ENCODE measurements at places on chromosomes 11 and 22.

DNA sequence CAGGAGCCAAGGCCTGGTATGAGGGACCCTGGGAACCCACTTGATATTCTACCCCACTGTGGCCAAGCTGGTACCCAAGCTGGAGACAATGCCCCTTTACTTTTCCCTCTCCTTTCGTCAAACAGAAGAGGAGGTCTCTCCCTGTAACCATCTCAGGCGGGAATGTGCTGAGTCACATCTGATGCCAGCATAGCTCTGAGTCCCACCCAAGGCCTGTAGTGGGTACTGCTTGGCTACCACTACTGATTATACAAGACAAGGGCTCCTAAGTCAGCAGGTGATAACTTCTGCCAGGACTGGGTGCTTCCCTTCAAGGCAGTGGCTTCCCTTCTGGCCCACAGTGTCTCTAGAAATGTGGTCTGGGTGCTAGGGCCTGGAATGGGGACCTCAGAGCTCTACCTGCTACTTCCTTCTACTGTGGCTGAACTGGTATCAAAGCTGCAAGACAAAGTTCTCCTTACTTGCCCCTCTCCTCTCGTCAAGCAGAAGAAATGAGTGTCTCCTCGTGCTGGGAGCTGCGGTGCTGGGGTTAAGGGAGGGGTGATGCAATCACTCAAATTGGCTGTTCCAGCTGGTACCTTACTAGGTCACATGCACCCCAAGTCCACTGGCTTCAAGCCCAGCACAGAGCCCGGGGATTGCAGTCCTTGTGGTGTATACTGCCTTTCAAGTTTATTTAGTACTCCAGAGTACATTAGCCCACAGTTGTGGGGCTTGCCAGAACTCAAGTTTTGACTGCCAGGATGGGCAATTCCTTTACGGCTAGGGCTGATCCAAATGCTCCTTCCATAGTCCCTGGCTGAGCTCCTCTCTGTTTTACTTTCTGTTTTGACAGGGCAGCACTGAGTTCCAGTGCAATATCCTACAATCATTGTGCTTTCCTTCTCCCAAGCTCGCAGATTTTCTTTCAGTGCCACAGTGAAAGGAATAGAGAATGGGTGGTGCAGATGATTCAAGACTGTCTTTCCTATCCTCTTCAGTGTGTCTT is 419.7 kb upstream of the CNTN5 start:
- no peak for DNase-seq

DNA sequence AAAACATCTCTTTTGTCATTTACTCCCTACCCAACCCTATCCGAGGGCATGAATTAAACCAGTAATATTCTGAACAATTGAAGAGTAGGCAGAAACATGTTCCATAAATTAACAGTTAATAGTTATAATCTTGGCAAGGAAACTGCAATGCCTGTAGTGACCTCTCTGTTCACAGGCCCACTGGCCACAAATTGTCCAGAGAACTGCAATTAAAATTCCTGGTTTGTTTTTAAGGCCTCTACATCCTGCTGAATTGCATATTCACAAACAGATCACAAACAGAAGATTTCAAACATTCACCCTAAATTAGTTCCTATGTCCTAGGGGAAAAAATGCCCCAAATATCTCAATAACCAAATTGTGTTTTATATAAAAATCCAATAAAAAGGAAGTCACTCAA is 143.2 kb upstream of the TRPC6 start:
- DNase-seq: no peak

DNA sequence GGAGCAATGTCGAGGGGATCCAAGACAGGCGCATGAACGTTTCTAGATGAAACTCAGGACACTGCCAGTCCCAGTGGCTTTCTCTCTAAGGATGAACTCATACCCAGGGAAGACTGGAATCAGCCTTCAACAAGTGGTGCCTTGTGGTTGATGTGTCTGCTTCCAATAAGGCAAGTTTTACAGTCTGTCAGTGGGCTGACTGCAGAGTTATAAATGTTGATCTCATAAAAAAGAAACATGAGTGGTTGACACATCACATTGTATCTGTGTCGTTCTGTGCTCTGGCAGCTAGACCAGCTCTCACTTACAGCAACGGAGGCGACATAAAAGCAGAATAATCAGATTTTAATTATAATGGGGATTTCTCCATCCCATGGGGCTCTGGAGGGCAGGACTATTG is 96.7 kb downstream of the SNX19 start:
- no peak for DNase-seq

- DNase-seq: no peak
Observed at GRCh38 chr11:31646216-31646615, 136.6 kb downstream of the ELP4 start.

- no peak for DNase-seq
Observed at GRCh38 chr11:41446566-41446965, 12.9 kb downstream of the LRRC4C start.

GRCh38 chr22:32589007-32589406 is 114.4 kb downstream of the FBXO7 start:
- no peak for DNase-seq

- no peak for DNase-seq
Observed at GRCh38 chr22:22896601-22897000, 9.0 kb downstream of the IGLL5 start.

DNA sequence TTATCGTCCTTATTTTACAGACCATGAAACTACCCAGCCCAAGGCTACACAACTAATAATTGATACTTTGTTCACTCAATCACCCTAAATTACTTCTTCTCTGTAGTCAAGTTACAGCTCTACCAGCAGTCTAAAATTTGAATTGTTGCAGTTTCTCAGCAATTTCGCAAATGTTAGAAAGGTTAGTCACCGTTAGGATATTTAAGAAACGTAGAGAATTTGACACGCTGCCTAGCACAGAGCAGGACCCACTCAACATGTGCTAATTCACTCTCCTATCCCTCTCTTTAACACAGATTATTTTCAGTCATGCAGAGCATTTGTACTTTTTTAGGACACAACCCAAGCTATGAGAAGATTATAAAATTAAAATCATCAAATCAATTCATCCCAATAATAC is 771.1 kb upstream of the LUZP2 start:
- DNase-seq: no peak

DNA sequence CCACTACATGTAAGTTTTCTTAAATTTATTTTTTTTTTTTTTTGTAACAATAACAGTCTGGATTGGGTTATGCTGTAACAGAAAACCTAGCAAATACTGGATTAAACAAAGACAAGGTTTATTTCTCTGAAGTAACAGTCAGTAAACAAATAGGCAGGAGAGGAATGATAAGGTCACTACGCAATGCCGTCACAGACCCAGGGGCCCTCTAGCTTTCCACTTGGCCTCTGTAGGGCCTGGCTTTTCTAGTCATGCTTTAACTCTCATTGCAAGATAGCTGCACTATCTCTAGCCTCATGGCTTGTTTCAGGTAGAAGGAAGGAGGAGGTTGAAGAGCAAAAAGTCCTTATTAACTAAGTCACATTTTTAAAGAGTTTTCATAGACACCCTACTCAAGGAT is 6.5 kb downstream of the OR10A6 start:
- DNase-seq: no peak

GRCh38 chr11:119806064-119806915 is 77.3 kb upstream of the NECTIN1 start:
- DNase-seq: no peak

GRCh38 chr11:68574308-68574707 is 110.0 kb upstream of the GAL start:
- DNase-seq: peak; percentile 21

GRCh38 chr11:128520888-128521681 is 66.3 kb downstream of the ETS1 start:
- no peak for DNase-seq

DNA sequence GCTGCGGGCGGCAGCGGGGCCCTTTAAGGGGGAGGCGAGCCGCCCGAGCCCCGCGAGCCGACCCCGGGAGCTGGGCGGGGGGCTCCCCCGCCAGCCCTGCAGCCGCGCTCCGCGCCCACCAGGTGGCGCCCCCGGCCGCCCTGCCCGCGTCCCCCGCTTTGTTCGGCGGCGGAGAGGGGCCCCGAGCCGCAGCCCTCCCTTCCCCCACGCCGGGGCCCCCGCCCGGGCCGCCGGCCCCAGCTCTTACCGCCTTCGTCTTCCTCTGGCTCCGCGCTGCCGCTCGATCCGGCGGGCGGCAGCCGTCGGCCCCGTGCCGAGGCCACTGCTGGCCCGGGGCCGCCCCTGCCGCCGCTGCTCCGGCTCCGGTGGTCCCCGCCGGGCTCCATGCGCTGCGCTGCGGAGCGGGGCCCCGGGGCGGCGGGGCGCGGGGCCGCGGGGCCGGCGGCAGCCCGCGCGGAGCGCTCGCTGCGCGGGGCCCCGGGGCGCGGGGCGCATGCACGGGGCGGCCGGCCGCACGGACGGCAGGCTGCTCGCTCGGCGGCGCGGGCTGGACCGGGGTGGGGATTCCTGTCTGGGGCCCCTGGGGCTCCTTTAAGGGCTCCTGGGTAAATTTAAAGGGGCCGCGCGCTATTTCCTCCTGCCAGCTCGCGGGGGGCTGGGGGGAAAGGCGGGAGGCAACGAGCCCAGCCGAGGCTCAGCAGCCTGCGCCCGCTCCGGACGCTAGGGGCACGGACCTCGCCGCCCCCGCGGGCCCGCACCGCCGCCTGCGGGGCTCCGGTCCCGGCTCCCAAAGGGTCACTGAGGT is at the start of gene ZFTA:
Gene ZFTA (minus strand): TSS at position 539 of the 805 bp plus-strand sequence. CDS start 153 bp downstream, at position 386.
- DNase-seq: no peak

- no peak for DNase-seq
Observed at GRCh38 chr11:76270389-76270788, 64.1 kb upstream of the WNT11 start.

DNA sequence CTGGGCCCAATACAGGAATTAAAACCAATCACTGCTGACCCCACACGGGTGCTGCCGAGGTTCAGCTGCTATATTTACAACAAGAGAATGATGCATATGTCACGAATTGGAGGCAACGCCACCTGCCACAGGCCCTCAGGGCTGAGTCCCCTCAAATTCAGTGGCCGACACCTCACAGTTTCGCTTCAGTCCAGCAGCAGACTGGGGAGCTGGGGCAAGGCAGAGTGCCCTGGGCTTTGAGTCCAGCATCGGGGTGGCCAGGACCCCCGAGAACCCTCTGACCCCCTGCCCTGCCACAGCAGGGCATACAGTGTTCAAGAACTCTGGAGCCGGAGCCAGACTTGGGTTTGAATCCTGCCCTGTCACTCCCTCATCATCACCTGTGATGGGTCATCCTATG is 247.2 kb downstream of the CTTN start:
- no peak for DNase-seq

GRCh38 chr22:22812031-22812905 is 75.3 kb upstream of the IGLL5 start:
- no peak for DNase-seq

DNA sequence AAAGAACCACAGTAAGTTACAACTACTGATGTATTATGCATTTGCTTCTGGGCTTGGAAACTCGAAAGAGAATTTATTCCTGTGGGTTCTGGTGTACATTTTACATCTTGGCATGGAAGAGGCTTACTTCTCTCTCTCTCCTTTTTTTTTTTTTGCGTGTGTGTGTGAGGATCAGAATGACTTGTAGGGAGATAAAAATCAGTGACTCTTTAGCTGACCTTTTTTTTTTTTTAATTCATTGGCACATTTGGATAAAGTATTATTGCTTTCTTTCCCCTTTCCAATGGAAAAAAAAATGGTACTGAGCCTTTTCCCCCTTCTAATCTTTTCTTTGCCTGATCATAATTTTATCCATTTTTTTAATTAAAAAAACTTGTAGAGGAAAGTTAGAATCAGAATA is 43.5 kb downstream of the EXT2 start:
- no peak for DNase-seq
